ENCODE measurements at places on chromosomes 5 and 9.

GRCh38 chr9:128493424-128493823, 11.1 kb upstream of the GLE1 start:
- DNase-seq: no peak

- DNase-seq: no peak
These were observed 304.9 kb downstream of the TMEM167A start for GRCh38 chr5:82772281-82772680.

- DNase-seq: no peak
These were observed 77.0 kb downstream of the HMHB1 start for GRCh38 chr5:143888912-143889311.

- no peak for DNase-seq
These were observed 285.8 kb upstream of the PCSK5 start for GRCh38 chr9:75604661-75605060.

DNA sequence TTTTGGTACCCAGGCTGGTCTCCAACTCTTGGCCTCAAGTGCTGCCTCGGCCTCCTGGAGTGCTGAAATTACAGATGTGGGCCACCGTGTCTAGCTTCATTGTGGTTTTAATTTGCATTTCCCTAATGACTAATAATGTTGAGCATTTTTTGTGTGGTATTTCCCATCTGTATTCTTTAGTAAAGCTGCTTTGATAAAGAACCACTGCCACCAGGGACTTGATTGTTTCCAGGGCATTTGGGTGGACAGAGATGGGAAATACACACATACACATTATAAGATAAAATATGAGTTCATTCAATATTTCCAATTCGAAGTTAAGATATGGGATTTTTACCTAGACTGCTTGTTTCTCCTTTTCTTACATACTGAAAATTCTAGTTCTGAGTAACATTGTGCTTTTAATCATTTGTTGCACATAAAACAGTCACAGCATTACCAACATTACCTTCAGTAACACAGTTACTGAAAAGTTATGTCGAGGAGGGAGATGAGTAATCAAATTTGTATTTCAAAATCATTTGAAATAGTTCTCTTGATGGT, 28.9 kb downstream of the HABP4 start:
- no peak for DNase-seq

- DNase-seq: no peak
These were observed 4.3 kb downstream of the SPINK4 start for GRCh38 chr9:33244137-33244784.

DNA sequence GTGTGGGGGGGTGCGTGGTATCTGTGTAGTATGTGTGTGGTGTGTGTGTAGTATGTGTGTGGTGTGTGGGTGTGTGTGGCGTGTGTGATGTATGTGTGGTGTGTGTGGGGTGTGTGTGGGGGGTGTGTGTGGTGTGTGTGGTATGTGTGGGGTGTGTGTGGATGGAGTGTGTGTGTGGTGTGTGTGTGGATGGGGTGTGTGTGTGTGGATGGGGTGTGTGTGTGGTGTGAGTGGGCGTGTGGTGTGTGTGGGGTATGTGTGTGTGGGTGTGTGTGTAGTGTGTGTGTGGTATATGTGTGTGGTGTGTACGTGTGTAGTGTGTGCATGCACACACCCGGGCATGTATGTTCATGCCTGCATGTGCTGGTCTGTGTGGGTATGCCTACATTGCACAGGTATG, 420.9 kb upstream of the DAP start:
- DNase-seq: no peak

DNA sequence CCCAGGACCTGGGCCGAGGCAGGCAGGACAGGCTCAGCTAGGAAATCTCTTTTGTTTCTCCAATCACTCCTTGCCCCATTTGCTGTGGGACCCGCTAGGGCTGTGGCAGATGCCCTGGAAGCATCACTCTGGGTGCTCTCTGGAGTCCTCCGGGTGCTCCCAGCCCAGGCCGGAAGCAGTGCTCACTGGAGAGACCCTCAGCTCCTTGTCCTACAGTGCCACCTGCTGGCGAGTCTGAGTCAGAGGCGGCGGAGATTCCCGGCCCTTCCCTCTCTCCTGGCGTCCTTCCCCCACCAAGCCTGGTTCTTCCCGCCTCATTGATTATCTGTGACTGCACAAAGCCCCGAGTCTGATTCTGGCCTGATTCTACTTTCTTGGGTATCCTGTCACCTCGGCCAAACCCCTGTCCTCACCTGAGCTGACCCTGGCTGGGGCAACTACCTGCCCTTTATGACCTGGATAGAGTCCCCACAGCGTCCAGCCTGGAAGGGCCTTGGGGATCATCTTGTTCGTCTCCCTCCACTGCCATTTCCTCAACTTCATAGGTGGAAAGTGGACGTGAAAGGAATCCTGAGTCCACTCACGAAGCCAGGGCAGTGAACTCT, 7.3 kb upstream of the BARHL1 start:
- DNase-seq: peak; percentile 78

DNA sequence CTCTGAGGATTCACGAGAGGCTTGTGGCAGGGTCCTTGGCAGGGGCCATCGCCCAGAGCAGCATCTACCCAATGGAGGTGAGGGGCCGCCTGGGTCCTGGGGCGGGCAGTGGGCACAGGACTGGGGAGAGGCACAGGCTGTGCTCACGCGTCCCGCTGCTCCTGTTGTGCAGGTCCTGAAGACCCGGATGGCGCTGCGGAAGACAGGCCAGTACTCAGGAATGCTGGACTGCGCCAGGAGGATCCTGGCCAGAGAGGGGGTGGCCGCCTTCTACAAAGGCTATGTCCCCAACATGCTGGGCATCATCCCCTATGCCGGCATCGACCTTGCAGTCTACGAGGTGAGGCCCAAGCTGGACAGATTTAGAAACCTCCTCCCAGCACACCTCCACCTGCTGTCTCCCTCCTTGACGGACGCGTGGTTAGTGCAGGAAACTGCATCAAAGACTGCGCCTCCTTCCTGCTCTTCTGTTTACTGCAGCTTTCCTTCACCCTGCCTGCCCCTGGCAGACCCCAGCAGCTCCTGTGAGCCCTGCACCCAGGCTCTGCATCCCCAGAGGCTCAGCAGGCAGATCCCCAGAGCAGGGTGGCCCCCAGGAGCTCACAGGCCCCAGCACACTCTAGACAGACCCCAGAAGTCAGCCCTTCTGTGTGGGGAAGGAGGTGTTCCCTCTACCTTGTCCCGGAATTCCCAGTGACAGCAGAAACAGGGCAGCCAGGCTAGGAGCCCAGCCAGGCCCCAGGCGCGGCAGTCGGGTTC, 21.2 kb downstream of the PTGES2 start:
- no peak for DNase-seq

DNA sequence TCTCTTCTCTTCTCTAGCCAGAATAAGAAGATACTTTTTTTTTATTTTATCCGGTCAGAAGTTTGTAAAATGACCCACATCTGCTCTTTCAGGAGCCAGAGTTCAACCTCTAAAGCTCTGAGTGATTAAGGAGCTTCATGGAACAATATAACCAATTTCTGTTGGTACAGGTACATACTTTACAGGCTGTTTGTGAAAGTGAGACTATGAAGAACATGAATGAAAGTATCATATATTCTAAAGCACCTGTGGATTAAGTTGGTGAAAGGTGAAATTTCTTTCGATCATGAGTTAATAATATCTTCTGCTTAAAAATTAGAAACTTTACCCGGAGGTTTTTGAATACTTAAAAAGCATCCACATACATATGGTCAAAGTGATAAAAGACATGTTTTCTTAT, 65.2 kb downstream of the DMRT2 start:
- DNase-seq: no peak

- DNase-seq: no peak
These were observed 2.3 kb upstream of the RPL26L1 start for GRCh38 chr5:172956936-172957335.

DNA sequence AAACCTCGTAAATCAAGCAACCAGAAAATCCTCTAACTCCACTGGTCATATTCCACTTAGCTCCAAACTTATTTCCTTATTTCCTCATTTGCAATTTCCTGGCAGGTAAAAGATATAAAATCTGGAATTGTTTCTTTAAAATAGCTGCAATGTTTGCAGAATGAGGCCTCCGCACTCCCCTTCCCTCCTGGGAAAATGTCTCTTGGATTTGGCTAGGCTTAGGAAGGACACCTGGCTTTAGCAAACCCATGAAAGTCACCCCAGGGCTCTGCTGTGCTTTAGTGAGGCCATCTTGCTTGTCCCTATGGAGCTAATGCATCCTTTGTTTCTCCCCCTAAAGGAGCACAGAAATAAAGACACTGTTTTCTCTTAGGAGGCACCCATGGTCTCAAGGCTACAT, 10.5 kb downstream of the ARSB start:
- DNase-seq: no peak

DNA sequence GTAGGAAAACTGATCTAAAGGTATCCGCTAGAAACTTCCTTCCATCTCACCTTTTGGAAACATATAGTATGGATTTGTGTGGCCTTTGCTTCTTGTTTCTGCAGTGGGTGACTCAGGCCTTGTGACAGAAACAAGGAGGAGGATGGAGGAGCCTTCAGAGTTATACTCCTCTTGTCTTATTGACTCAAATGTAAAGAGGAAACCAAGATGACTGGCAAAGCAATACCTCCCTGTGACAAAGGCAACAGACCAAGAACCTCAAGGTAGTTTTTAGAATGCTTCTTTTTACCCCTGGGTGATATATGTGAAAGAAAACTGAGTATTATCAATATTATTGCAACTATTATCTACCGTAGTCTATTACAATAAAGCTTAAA, 123.3 kb upstream of the SLIT3 start:
- no peak for DNase-seq

DNA sequence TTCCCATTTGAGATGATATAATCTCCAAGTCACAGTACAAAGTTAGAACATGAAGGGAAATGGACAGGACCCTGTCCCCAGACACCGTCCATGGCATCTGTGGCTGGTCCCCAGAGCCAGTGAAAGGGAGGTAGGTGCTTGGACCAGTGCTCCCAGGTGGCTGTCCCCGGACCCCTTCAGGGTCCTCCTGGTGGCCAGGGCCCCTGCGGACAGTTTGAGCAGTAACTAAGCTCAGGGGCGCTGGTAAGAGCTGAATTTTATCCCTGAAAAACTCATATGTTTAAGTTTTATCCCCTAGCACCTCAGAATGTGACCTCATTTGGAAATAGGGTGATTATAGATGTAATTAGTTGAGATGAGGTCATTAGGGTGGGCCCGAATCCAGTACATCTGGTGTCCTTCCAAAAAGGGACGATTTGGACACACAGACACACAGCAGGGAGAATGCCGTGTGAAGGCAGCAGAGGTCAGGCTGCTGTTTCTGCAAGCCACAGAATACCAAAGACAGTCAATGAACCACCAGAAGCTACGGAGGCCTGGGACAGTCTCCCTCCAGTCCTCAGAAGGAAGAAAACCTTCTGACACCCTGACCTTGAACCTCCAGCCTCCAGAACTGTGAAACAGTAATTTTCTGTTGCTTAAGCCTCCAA, 185.0 kb downstream of the ATPSCKMT start:
- DNase-seq: no peak

- DNase-seq: no peak
These were observed 55.1 kb upstream of the SH3PXD2B start for GRCh38 chr5:172509405-172509781.

DNA sequence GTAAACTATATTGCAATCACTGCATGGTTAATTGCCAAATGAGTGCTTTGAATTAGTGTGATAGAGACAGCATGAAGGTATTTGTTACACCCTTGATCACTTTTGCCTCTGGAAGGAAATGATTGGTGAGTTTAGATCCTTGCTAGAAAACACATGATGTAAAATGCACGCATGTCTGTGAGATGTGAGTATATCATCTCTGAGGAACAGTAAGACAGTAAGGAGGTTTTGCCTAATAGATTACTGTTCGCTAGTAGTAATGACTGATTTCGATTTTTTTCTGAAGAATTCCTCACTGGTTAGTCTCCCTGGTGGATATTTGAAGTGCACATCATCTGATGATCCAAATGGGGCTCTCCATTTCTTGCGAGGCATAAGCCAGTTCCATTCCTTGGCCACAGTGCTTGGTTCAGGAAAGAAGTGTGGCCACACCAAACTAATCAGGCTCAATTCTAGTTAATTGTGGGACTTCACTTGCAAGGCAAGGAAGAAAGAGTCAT, 156.4 kb upstream of the ADRA1B start:
- DNase-seq: no peak

DNA sequence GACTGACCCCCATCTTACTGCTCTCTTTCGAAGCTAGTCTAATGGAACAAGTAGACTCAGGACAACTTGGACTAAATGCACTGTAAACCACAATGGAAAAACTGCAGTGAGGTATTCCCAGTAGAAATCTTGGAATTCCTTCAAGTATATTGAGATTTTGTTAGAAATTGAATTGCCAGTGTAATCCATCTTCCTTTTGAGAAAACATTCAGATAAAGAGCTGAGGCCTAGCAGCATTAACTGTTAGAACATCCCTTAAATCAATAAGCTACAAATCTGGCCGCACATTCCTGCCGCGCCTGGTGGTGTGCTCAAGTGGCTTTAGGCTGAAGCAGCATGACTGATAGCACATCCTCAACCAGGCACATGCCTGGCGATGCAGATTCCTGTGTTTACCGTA, 29.3 kb downstream of the PPIC start:
- DNase-seq: no peak

DNA sequence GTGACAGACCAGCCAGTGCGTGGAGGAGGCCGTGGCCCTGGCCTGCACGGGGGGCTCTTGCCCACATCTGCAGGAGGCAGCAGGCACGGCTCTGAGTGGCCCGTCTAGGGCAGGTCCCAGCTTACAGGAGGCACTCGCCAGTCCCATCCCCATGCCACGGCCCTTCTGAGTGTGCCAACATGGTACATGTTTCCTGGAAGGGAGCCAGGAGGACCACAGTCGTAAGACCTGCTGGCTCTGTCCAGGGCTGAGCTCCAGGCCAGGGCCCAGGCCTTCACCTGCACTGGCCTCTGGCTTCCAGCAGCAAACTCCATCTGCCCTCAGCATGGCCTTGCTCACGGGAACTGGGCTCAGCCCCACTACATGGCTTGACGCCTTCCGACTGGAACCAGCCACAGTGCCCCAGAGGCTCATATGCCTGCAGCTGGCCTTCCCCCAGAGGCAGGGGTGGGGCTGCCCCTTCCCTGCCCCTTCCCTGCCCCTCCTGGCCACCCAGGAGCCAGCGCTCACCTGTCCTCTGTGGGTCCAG, 3.8 kb downstream of the NKD2 start:
- DNase-seq: no peak

GRCh38 chr5:84453405-84453804, 68.7 kb upstream of the EDIL3 start:
- DNase-seq: no peak

GRCh38 chr5:120152472-120152871, 311.6 kb upstream of the PRR16 start:
- no peak for DNase-seq

Measured in right hindlimb (tissue), 1 donor.